ENCODE measurements at places on chromosomes 5 and 9.

DNA sequence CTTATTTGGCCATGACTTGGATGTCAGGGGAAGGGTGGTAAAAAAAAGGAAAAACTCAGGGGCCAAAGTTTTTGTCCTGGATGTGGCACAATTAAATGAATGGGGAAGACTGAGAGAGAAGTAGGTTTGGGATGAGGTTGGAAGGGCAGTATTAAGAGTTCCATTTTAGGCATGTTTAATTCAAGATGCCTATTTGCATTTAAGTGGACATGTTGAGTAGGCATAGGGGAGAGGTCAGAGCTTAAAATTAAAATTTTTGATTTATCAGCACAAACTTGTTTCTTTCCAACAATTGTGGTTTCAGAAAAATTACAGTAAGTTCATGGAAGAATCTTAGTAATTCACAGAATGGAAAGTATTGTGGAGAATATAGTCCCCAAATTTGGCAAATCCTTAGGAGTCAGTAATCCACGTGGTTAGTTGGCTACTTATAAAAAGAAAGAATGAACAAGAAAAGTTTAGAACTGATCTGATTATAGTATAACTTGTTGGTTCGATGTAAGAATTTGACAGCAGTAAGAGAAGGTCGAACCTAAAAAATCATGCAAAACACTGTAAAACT lies 265.9 kb downstream of the SAXO1 start:
- no peak for DNase-seq

DNA sequence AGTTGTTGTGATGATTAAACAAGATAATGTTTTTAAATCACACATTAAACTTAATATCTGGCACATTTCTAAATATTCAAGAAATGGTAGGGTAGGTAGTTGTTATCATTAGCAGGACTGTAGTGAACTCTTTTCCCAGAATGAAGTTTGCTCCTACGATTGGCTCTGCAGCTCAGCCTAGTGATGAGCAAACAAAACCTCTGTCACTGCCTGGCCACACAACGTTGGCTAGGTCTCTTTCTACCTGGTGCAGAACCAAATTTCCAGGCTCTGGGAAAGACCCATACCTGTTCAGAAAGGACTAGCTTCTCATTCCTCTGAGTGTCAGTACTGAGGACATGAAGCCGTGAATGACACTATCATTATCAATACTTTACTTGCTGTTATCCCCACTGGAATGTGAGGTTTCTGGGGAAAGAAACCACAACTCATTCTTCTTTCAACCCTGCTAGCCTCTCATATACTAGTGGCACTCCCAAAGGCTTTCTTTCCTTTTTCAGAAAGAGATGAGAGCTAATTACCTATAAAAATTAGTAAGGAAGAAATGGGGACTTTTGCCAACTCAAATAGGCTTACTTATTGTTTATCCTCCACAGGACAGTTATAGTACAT lies 219.3 kb upstream of the TRIM32 start:
- no peak for DNase-seq

DNA sequence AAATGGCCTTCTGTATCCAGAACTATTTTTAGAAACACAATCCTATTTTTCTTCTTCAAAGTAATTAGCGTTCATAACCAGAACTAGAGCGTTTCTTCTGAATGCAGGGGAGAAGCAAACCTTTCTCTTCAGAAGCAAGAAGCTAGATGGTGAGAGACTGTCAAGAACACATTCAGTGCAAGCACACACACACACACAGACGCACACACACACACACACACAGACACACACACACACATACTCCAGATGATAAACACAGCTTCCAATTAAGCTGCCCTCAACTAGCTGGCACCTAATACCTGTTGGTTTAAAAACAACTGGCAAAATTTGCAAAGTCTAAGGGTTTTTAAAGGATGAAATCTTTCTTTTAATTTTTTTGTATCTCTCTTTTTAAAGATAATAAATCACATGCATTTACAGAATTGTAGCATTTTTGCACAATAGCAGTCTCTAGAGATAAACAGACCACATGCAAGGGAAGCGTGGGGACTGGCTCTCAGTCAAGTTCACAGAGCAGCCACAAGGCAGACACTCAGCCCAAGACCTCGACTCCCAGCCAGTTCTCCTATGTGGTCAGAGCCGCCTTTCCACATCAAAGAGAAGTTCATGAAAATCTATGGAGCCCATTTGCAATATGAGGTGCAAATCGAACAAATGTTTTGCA lies 138.5 kb downstream of the TTLL11 start:
- DNase-seq: no peak

DNA sequence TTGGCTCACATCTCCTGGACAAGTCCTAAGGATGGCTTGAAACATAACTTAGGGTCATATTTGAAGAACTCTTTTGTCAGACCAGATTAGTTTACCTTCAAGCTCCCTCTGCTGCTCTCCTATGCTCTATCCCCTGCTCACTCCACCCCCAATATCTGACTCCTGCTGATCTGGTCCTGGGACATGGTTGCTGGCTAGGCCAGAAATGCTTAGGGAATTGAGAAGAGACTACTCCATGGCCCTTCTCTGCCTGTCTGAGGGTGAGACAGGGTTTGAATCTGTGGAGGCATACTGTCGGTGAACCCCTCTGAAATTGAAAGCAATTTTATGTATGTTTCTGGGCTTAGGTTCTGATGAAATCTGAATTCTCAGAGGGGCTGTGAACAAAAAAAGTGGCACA lies 3.3 kb downstream of the OTULIN start:
- no peak for DNase-seq

DNA sequence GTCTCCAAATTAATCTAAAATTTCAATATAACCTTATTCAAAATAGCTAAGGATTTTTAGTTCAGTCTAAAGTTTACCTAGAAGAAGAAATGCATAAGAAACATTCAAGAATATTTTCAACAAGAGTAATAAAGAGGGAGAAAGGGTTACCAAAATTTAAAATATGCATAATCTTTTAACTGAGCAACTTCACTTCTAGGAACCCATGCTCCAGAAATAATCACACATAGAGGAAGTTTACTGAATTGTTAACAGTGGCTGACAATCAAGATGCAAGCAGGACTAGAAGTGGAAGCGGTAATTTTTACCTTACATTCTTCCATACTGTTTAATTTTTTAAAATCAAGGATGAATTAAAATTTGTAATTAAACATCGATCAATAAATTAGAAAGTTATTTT lies 1.9 kb downstream of the PJA2 start:
- no peak for DNase-seq

DNA sequence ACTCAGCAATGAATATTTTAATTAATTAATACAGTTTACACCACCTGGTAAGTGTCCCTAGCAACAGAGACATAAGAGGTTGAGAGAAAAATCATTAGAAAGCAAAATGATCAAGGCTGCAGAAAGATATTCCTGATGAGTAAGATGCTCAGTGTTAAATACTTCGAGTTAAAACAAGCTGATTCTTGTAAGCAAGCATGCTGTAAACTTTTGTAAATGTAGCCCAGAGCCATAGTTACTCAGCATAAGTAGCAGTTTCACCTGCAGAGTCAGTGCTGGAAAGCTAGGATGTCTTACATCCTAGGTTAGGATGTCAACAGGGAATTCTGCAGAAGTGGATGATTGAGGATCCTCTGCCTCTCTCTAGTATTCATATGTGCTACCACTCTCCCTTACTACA lies 4.2 kb downstream of the PRKACG start:
- no peak for DNase-seq
